ENCODE measurements at places on chromosomes 6 and 20.

DNA sequence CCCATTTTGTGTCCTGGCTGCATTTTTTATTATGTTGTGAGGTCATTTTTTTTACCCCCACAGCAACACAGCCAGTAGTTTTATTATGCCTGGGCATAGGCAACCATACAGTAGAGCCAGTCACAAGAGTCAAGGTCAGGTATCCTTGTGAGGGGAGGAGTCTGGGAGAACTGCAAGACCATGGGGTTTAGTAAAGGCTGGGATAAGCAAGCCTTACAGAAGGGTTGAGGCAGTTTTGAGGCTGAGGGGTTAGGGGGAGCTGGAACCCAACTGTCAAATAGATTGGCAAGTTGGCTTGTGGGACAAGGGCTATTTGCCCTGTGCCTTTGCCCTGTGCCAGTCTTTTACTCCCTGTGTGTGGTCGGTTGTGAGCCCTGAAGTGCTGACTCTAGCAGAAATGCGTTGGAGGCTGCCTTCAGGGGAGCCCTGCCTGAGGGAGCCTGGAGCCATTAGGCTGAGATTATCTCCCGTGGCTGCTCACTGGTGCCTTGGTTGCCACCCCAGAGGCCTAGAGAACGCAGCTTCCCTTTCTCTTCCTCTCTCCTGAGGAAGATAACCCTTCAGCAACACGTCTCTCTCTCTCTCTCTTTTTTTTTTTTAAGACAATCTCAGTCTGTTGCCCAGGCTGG, 31.1 kb downstream of the RALY start:
- DNase-seq, result peak; percentile 30

DNA sequence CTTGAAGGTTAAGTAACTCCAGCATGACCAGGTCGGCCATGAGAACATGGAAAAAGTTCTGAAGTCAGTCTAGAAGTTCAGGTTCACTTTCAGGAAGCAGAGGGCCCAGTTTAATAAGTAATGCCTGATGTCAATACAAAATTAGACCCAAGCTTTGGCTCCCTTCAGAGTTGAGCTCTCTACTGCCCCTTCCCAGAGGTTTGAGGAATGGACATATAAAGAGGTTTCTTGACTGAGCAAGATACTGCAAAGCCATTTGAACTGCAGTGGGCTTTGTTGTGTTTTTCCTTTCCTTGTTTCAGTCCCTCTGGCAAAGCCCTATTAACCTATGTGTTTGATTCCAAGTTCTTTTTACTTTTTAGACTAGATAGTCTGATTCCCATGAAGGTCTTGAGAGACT, 97.8 kb upstream of the PREP start:
- DNase-seq, result no peak

DNA sequence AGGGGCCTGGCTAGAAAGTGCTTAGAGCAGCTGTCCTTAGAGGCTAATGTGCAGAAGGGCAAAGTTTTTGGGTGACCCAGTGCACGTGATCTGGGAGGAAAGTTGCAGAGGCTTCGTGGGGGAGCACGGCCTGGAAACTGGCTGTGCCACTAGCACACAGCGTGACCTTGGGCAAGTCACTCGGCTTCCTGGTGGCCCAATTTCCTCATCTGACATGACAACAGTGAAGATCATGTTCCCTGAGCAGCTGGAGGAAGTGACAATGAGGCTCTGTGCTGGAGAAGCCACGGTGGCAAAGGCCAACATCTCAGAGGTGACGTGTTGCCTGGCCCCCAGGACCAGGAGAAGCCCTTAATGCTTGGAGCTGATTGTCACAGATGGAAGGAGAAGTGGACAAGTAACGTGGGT, 99.5 kb downstream of the FOXC1 start:
- no peak for DNase-seq

- DNase-seq, result no peak
These were observed 92.4 kb downstream of the DST start for GRCh38 chr6:56550301-56550700.

GRCh38 chr6:13832778-13833177, 18.4 kb upstream of the MCUR1 start:
- DNase-seq, result no peak

- DNase-seq, result no peak
These were observed 413.8 kb upstream of the CDH4 start for GRCh38 chr20:60838297-60838696.

- no peak for DNase-seq
These were observed 25.6 kb upstream of the IER3 start for GRCh38 chr6:30769853-30770524.

- no peak for DNase-seq
These were observed 1365.9 kb downstream of the GRIK2 start for GRCh38 chr6:102759415-102759814.

- no peak for DNase-seq
These were observed 76.9 kb downstream of the VTA1 start for GRCh38 chr6:142223938-142224337.

- no peak for DNase-seq
These were observed 597 bp downstream of the ADA start for GRCh38 chr20:44650771-44651433.

- no peak for DNase-seq
These were observed 115.9 kb downstream of the QKI start for GRCh38 chr6:163530406-163530805.

DNA sequence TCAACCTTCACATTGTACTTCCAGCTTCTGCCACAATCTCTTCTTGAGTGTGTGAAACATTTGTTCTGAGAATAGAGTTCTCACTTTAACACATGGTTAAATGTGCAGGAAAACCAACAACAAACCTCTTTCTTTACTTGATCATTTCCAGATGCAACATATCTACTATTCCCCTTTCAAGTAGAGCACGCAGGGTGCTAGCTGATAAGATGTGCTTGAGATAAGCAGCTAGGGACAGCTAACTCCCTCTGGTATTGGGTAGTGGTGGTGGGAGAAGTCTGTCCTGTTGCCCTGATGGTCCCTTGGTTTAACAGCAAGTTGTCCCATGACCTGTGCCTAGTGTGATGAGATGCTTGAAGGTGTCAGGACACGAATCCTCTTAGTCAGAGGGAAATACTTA, 15.4 kb upstream of the HMGCLL1 start:
- DNase-seq, result no peak

- no peak for DNase-seq
These were observed 17.1 kb upstream of the CALHM6 start for GRCh38 chr6:116444092-116444491.

- DNase-seq, result no peak
These were observed 76.5 kb upstream of the TMEM170B start for GRCh38 chr6:11460837-11461661.

DNA sequence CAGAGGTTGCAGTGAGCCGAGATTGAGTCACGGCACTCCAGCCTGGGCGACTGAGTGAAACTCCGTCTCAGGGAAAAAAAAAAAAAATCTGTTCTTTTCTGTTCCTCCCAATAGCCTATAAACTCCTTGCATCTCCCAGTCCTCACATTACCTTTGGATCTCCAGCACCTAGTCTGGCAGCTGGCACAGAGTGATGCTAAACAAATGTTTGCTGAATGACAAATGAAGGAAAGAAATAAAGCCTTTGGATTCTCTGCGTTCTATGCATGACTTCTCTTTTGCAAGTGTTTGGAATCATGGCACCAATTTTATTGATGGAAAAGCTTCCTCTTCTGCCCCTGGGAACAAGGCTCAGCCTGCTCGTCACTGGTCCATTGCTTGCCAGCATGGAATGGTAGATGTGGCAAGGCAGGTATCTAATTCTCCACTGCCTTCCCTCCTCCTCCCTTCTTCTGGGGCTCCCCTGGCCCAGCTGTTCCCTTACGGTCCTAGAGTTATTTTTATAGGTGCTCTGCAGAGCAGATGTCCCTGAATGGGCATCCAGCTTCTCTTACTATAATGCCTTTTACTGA, 53.6 kb upstream of the FYN start:
- DNase-seq, result no peak

GRCh38 chr6:114039841-114040240, 68.9 kb upstream of the HDAC2 start:
- DNase-seq, result no peak

DNA sequence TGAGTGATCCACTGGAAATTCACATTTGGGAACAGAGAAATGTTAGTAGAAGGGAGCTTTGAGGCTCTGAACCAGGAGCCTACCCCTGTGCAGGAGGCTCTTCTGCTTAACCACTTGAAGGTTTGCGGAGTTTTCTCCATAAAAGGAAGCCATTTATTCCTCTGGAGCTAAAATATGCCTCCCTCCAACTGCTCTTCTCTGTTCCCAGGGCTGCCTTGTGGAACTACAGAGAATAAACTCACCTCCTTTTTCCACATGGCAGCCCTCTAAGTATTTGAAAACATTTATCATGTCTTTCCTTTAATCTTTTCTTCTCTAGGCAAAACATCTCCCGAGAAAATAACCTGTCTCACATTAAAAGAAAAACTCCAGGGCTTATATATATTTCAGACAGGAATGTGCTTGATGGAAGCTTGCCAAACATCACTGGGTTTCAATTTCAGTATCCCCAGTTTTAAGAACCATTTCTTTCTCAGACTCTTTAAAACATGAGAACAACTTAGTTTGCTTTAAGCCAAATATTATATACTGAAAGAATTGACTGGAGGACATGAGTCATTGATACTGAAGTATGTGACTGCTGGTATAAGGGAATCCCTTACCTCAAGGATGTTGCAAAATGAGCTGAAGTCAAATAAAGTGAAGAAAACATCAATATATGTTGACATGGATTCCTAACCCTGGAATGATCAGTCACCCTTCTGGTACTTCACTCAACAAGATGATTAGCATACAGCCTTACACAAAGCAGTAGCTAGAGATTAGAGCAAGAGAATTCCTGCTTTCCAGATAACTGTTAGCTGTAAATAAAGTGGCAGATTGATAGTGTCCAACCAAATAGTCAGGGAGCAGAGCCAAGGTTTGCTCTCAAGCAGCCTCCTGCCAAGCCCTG, 74.0 kb downstream of the ZBTB2 start:
- DNase-seq, result no peak

- no peak for DNase-seq
These were observed 347.5 kb downstream of the PREX1 start for GRCh38 chr20:48480216-48480772.

DNA sequence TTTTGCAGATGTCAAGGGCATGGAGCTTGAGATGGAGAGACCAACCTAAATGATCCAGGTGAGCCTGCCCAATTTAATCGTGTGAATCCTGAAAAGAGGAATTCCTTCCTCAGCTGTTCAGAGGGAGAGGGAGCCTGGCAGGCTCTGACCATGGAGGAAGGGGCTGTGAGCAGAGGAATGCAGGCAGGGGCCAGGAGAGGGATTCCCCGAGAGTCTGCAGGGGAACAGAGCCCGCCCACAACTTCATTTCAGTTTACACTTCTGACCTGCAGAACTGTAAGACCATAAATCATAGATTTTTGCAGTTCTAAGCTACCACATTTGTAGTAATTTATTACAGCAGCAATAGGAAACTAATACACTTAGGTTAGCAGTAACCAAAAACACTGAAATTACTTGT, 164.1 kb downstream of the TBXT start:
- no peak for DNase-seq

- no peak for DNase-seq
These were observed 54.6 kb downstream of the FYN start for GRCh38 chr6:111818539-111819226.

- no peak for DNase-seq
These were observed 165.7 kb upstream of the CARMIL1 start for GRCh38 chr6:25113436-25113835.

GRCh38 chr6:133645966-133646740, 242.8 kb upstream of the TCF21 start:
- DNase-seq, result no peak

GRCh38 chr20:53677447-53678314, 84.0 kb upstream of the ZNF217 start:
- peak; percentile 47 for DNase-seq

- DNase-seq, result no peak
These were observed 715.6 kb downstream of the QKI start for GRCh38 chr6:164130151-164130550.

- DNase-seq, result no peak
These were observed 21.7 kb downstream of the PHACTR2 start for GRCh38 chr6:143699430-143699825.

- no peak for DNase-seq
These were observed 59.0 kb upstream of the RNF146 start for GRCh38 chr6:127207591-127208120.

DNA sequence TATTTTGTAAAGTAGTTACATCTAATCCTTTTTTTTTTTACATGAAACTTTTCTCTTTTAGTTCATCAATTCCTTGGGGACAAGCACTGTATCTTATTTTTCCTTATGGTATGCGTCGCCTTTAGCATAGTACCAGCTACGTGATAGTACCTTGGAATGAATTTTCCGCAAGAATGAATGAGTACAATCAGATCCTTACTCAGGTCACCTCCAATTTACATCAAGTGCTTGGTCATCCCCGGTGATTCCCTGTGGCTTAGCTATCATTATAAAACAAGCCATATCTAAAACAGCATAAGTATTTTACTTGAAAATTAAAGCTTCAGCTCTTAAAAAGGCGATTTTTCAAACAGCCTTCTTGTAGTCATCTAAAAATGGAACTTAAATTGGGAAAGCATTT, 680.4 kb upstream of the MAP3K7 start:
- no peak for DNase-seq

GRCh38 chr20:24147961-24148360, 159.4 kb upstream of the GGTLC1 start:
- no peak for DNase-seq

DNA sequence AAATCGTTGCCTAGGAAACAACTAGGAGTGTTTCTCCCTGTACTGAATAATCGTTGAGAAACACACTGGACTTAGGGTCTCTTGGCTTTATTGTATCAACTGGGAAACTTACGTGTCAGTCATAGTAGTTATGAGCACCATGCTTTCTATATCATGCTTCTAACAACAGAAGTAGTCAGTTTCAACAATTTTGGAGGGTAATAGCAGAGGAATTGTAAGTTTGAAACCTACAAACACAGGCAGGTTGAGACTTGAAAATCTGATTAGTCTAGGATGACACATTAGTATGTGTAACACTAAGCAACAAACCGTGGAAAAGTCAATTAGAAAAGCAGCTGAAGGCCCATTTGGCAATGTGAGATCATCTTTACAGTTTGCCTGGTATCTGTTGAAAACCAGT, 43.9 kb upstream of the FABP7 start:
- DNase-seq, result peak; percentile 17

- DNase-seq, result peak; percentile 16
These were observed 779 bp upstream of the KCNG1 start for GRCh38 chr20:51023617-51024155.

- peak; percentile 59 for DNase-seq
These were observed 92.1 kb downstream of the CDH26 start for GRCh38 chr20:60050193-60050947.

GRCh38 chr6:150894191-150894744, 28.8 kb downstream of the MTHFD1L start:
- DNase-seq, result no peak

DNA sequence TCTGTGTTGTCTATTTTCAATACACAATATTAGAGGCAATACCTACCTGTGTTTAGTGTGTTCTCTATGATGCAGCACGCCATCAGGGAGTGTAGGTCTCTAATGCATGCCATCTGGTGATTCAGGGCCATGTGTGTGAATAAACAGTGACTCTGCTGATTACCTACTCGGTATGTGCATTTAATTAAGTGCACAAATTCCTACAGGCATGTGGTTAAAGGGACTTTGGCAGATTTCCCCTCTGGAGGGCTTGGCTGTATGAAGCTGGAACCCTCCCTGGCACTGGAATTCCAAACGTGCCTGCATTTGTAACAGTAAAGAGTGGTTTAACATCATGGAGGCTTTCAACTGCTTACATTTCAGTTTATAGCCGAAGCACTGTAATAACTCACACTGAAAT, 401.5 kb upstream of the SASH1 start:
- DNase-seq, result no peak

All from stomach (tissue), 19 donors.